ENCODE measurements at places on chromosomes 2 and 18.

DNA sequence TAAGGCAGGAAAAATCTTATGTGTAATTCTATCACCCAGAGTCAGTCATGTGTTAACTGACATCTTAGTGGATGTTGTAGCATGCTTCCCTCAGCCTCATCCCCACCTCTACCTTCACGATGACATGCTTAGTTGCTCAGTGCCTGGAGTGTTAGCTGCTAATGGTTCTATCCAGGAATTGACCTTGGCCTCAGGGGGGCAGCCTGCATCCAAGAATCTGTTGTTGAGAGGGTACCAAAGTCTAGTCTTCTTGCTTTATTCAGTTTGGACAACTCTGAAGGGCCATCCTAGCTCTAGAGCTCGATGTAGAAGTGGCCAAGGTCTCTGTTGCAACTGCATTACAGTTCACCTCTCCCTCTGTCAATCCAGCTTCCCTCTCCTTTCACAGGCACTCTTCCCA is 61.2 kb downstream of the ACYP2 start:
- peak; percentile 38 for DNase-seq

DNA sequence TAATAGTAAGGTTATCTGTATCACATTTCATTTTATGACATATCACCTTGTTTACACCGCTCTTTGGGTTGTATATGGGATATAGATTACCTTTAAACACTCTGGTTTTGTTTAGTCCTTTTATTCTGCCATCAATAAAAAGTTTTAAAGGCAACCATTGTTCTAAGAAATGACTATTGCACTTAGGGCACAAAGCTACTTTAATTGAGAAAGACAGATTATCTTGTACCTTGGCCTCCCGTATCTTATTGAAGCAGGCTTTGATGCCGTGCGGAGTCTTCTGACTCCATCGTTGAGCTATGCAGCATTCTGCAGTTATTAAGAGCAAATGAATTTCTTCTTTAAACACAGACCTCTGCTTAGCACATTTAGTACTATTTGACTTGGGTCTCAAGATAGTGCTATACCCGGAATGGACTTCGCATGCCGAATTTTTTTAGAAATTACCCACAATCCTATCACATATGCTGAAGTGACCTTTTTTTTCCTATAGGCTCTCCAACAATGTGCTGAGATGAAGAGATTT is 16.7 kb downstream of the PKDCC start:
- no peak for DNase-seq

- DNase-seq, result no peak
Measured at GRCh38 chr2:151855111-151855510, 26.9 kb upstream of the ARL5A start.

- DNase-seq, result no peak
Measured at GRCh38 chr2:13822365-13822764, 810.2 kb upstream of the LRATD1 start.

GRCh38 chr2:112625474-112626114 is 20.1 kb upstream of the SLC20A1 start:
- no peak for DNase-seq

DNA sequence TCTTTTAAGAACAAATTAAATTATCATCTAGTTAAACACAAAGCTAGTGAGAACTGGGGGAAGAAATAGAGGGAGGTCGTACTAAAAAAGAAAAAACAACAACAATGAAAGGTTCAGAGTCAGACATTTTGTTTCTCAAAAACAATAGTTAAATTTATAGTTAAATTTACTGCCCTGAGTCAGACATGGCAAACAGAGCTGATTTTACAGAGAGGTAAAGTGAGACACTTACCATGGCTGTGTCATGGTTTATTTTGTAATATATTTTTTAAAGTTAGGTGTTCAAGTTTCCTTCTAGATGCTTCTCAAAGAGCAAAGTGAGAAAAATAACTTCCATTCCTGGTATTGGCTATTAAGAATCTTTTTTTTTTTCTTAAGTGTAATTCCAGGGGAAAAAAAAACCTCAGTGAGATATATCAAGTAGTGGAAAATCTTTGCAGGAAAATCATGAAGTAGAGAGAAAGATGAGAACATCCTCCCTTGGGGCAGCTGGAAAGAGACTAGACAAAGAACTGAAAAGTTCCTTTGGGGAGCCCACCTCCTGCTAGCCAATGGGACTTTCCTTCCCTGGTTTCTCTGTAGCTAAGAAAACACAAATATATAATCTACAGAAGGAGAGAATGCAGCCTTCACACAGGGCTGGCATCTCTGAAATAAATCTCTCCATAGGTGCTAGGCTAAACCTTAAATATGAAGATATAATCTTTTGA is 12.3 kb downstream of the KLF7 start:
- no peak for DNase-seq

DNA sequence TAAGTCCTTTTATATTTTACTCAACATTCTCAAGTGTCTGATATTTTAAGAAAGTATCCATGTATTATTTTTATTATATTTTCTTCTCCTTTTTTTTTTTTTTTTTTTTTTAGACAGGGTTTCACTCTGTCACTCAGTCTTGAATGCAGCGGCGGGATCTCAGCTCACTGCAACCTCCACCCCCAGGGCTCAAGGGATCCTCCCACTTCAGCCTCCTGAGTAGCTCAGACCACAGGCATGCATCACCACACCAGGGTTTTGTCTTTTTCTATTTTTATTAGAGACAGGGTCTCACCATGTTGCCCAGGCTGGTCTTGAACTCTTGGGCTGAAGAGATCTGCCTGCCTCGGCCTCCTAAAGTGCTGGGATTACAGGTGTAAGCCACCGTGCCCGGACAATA is 212.1 kb downstream of the TCF4 start:
- DNase-seq, result no peak

GRCh38 chr2:9114458-9114857 is 92.2 kb upstream of the ASAP2 start:
- no peak for DNase-seq

DNA sequence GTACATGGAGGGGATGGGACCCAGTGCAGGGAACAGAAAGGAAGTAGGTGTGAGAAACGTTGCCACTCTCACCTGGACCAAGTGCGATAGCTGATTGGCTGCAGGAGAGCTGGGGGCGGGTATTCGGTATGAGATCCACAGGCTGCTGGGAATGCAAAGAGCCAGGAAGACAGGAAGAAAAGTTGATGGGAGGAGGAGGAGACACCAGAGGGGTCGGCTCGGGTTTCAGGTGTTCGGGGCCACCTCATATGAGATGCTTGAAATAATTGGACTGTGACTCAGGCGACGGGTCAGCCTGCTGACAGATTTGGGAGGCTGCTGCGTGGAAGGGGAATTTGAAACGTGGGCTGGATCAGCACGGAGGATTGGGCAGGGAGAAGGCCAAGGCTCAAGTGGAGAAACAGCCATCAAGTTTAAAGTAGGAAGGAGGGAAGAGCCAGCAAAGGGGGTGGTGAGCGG is 65.1 kb downstream of the MRPS9 start:
- DNase-seq, result no peak

- DNase-seq, result no peak
Measured at GRCh38 chr2:102593516-102593915, 25.8 kb upstream of the SLC9A2 start.

DNA sequence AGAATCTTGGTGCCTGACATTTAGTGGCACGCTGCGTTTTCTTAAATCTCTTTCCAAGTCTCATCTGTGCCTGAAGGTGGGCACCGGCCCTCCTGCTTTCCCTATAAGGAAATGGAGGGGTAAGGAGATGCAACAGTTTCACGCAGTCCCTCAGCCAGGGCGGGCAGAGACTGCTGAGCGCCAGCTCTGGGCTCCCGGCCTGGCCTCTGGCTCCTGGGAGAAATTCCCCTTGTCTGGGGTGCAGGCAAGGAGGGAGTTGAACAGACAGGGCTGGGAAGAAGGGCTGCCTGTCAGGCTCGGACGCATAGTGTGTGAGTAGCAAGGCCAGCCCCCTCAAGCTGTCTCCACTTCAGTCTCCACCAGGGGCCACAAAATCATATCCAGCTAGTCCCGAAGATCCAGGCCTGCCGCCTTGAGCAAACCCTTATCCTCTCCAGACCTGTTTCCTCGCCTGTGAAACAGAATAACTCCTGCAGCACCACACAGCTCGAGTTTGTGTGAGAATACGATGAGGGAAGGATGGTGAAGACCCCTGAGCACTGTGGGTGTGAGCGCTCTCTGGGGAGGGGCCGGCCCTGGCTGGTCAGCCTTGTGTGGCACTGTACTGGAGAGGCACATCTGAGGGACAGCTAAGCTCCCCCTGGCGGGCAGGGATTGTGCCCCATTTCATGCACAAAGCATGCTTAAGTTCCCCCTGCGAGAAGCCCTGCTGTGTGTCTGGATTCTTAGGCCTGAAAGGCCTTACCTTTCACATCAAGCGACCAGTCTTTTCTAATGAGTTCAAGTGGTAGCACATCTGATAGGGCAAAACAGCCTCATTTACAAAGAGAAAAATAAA is 33.8 kb downstream of the SDC1 start:
- DNase-seq, result no peak

GRCh38 chr18:3554091-3554601 is 104.2 kb downstream of the TGIF1 start:
- DNase-seq, result no peak

GRCh38 chr2:171956135-171956825 is 34.0 kb downstream of the HAT1 start:
- DNase-seq, result no peak

GRCh38 chr2:11309706-11310105 is 34.7 kb downstream of the ROCK2 start:
- DNase-seq, result no peak

DNA sequence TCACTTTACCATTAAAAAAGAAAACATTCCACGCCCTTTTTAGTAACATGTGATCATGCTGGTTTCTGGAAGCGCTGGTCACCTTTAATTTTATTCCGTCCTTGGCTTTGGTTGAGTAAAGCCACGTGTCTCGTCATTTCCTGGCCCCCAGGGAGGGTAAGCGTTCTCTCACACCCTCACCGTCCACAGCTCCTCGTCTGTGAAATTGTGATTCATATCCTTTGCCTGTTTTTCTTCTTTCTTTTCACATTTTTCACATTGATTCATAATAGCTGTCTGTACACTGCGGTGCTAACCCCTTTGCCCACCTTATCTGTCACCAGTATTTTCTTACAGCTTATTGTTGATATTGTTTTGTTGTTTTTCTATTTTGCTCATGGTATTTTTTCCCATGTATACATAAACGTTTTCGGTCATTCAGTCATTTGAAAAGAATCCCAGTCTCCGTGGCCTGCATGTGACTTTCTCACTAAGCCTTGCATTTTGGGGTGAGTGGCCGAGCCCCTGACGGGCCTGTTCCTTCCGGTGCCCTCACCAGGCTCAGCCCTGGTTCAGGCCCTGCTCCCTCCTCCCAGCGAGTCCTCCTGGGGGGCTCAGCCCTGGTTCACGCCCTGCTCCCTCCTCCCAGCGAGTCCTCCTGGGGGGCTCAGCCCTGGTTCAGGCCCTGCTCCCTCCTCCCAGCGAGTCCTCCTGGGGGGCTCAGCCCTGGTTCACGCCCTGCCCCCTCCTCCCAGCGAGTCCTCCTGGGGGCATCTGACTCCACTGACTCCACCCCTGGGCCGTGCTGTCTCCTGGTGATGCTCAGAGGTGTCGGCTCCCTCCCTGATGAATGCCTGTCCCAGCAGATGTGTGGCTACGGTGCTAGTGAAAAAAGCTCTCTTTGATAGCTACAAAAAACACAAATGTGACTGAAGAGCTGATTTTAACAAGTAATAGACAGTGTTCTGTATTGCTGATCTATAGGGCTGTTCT is 249.7 kb upstream of the PXDN start:
- DNase-seq, result no peak

GRCh38 chr2:53786352-53786704 is 425 bp downstream of the ASB3 start:
- peak; percentile 49 for DNase-seq

DNA sequence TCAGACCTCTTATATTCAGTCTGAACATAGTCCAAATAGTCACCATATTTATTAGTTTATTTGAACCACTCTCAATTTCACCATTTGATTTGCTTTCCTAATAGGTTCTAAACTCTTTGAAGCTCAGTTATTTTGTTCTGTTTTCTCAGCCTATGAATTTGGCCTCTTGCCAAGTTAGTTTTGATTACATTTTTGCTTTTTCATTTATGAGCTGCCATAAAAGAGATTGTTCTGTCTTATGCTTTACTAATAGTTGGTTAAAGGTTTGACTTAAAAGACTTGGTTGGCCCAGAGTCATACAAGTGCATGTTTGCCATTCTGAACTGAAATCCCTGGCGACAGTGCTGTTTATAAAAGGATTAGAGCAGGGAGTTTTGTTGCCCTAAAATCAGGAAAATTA is 85.9 kb upstream of the RANBP2 start:
- DNase-seq, result no peak

DNA sequence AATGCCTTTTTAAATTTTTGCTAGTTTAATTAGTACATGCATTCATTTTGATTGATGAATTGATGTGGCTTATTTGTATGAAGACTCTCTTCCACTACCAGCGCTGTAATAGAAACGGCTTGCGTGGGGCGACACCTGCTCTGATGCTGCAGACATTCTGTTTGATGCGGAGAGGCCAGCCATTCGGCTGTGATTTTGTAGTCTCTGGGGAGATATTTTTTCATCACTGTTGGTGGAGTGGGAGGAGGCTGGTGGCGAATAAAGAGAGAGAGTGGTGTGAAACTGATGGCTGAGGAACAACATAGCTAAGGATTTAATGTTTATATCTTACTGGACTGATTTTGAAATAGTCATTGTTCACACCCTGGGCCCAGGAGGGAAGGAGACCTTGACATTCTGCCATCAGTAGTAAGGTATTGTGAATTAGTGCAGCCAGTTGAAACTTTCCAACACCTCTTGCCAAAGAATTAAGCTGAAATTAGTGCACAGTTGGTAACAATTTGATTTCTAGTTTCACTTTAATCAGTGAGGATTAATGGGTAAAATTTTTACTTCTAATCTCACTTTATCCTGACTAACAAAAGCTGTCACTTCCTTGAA is 224.1 kb downstream of the MTX2 start:
- no peak for DNase-seq

- no peak for DNase-seq
Measured at GRCh38 chr2:110126906-110127305, 11.3 kb upstream of the MALL start.

- DNase-seq, result no peak
Measured at GRCh38 chr2:101766871-101767739, 69.6 kb downstream of the MAP4K4 start.

DNA sequence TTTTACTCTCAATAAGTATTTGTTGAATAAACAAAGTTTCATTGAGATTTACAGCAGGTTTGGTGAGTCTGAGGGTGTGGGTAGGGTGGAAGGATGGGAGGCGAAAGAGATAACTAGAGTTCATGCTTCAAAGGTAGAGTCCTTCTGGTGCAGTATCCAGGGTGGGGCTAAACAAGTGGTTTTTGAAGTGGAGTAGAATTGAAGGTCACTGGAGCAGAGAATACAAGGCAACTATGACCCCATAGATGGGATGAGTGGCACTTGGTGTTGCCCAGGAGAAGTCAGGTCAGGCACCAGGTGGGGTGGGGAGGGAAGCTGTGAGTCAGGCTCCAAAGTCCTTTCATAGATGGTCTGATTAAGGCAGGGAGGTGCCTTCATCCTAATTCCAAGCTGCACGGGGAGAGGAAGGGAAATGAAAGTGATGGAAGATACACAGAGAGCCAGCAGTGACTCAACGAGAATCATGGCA is 6.6 kb upstream of the CAB39 start:
- no peak for DNase-seq

DNA sequence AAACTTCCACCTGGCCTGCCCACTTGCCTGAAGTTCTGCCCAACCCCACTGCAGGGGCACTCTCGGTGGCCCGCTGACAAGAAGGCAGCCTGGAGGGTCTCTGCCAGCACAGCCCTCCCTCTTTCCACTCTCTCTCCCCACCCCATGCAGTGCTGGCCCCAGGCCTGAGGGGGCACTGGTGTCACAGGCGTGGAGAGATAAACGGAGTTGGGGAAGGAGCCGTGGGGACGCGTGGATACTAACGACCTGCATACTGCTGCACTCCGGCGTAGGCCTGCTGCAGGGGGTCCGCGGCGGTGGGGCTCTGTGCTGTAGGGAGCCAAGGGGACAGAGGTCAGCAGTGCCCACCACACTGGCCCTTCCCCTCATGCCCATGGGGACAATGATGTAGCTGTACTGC is 299.3 kb downstream of the CELF4 start:
- DNase-seq, result peak; percentile 64

Data from SK-N-SH (cell line).